ENCODE measurements at places on chromosomes 6 and 20.

DNA sequence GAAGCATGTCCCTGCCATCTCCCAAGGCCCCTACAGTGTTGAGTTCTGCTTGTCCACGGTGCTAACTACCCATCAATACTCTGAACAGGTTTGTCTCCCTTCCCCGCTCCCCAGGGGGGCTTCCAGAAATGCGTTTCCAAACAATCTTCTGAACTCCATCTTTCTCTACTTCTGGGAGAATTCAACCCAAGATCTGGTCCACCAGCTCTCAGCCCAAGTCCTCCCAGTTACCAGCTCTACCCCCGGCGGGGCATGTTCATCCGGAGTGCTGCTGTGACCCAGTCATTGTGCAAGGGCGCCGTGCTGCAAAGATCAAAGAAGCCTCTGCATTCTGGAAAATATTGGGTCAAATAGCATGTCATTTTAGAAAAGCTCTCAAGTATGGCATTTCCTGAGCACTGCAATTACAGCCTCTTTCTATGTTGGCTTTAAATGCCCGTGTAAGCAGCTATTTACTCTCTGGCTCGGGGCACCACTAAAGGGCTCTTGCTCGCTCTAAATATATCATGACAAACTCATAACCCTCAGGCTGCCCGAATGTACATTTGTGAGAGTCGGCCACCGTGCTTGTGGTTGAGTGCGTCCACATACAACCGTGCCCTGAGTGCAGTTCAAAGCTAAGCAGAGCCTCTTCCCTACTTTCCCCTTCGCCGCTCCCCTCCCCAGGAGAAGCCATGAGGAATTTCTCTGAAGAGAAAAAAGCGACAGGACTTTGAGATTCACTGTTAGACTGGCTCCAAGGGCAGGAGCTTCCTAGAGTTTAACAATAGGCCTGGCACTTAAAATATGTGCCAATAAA, 71.6 kb downstream of the BANF2 start:
- DNase-seq: no peak

DNA sequence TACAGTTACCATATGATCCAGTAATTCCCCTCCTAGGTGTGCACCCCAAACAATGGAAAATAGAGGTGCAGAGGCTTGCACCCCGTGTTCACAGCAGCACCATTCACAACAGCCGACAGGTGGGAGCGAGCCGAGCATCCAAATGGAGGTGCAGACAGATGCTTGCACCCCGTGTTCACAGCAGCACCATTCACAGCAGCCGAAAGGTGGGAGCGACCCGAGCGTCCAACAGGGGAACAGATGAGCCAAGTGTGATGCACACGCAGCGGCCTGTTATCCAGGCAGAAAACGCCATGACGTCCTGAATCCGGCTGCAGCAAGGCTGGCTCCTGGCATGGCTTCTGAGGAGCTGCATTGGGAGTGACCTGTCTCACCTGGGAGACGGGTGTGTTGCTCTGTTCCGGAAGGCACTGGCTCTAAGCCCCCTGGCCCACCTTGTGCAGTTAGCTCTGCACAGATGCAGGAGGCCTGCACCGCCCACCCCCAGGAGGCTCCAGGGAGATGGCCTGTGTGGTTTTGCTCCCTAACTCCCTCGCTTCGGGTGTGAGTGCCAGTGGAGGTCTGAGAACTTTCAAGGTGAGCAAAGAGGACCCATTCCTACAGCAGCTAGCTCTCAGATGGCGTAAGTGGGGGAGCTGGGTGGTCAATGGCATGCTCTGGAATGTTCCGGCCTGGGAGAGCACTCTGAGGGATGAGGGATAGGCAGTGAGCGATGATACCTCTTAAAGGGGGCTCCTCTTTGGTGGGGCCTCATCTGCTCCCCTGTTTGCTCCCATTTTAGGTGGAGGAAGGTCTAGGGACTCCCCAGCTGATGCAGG, 47.8 kb upstream of the FRMD1 start:
- no peak for DNase-seq

- DNase-seq: no peak
These were observed 9.1 kb upstream of the ZNFX1 start for GRCh38 chr20:49286689-49287551.

DNA sequence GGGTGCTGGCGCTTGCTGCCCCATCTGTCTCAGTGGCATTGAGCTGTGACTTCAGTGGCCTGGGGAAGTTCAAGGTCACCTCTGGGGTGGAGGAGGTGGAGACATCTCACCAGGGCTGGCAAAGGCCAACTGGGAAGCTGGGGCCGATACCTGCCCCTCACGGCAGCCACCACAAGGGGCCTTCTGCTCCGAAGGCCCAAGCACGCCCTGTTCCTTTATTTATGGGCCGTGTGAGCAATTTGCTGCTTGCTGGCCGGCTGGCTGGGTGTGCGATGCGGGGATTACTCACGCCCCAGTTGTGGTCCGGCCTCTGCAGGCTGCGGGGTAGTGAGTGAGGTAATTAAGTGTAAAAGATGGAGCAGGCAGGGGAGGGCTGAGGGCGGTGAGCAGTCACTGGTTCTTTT, 13.2 kb upstream of the SCRT2 start:
- DNase-seq: no peak

GRCh38 chr6:104710543-104711335, 149.0 kb downstream of the HACE1 start:
- DNase-seq: no peak

- no peak for DNase-seq
These were observed 106.6 kb upstream of the SNX9 start for GRCh38 chr6:157716251-157716995.

- no peak for DNase-seq
These were observed 129.9 kb downstream of the MRPL14 start for GRCh38 chr6:43997345-43997677.

- DNase-seq: no peak
These were observed 207.8 kb downstream of the TPBG start for GRCh38 chr6:82571455-82571854.

DNA sequence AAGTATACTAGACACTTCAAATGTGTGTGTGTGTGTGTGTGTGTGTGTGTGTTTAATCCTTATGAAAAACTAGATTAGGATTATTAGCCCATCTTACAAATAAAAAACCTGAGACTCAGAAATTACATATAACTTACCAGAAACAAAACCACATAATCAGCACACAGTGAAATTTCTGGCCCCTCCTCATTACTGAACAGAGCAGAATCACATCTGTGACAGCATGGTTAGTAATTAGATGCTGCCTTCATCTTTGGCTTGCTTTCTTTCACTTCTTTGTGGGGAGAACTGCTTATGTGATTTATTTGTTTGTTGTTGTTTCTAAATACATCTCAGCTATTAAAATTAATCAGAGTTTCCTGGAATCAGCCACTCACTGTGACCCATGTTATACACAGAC, 267.1 kb downstream of the TENT5A start:
- DNase-seq: no peak

DNA sequence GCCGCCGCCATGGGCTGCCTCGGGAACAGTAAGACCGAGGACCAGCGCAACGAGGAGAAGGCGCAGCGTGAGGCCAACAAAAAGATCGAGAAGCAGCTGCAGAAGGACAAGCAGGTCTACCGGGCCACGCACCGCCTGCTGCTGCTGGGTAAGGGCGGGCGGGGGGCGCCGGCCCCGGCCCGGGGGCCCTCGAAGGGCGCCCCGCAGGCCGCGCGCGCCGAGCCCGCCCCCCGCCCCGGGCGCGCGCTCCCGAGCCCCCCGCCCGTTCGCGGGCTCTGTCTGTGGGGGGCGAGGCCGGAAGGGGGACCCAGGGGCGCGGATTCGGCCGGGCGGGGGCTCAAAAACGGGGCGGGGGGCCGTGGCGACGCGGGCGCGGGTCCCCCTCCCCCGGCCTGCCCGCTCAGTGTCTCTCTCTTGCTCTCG, 39.2 kb downstream of the GNAS start:
- no peak for DNase-seq

DNA sequence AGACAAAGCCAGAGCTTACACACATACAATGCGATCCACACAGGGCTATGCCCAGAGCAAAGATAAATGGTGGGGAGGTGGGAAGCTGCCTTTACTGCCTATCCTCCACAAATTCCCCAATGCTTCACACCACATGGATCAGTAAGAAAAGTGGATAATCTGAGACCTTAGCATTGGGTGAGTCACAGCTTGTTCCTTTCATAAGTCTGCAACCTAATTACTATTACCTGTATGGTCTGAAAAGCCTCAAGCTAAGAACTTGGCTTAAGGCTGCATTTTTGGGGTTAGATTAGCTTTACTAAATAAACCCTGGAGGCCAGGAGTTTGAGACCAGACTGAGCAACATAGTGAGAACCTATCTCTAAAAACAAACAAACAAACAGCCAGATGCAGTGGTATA, 66.0 kb upstream of the BTBD3 start:
- DNase-seq: no peak

- DNase-seq: no peak
These were observed 82.4 kb downstream of the DHX35 start for GRCh38 chr20:39044501-39044900.

GRCh38 chr6:130995783-130996447, 67.1 kb downstream of the EPB41L2 start:
- no peak for DNase-seq

DNA sequence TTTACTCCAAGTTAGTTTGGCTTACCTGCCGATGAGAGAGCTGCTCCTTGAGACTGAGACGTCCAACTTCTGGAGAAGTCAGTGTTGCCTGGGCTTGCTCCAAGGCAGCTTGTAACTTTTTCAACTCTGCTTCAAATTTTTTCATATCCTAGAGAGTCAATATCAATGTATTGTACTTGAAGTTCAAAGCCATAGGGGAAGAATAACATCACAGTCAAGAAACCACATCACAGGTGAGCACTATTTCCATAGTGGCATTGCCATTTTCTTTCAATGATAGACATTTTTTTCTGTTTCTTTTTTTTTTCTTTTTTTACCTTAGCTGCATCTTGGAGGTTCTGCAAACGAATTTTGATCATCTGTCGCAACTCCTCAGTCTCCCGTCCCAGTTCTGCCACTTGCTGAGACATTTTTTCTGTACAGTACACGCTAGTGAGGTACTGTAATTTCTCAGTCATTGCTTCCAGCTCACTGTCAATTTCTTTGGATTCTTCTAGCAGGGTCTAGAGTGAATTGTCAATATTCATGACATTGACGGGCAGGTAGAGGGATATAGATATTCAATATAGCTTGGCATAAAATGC, 326.7 kb downstream of the SYNE1 start:
- DNase-seq: no peak

GRCh38 chr6:167226383-167226685, 64.8 kb upstream of the UNC93A start:
- DNase-seq: no peak

DNA sequence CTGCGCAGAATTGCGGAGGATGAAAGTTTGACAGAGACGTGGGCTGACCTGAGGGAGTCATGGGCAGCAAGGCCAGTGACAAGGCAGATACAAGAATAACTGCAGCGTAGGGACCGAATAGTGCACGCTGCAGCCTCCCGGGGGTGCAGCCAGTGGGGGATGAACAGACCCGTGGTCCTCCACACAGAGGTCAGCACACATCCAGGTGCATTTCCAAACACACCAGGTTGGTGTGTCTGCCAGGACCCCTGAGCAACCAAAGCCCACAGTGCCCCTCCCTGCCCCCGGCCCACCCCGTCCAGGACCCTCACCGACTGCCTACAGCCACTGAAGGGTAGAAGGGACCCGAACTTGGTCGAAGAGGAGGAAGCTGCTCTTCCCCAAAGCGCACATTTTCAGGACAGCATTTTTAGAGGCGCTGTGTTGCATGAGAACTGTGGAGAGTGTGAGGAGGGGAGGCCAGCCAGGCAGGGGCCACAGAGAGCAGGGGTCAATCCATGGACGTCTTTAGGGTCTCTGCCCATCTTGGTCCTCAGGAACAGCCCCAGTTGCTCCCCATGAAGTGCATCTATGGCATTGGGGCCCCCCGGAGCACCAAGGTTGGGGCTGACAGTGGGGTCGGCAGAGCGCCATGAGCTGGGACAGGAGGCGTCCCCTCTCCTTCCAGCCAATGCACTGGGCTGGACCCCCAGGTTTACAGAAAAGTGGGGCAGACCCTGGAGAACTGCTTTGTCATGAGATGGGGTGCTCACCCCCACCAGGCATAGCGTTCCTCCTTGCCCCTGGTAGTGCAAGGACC, 157.8 kb upstream of the AFDN start:
- no peak for DNase-seq

DNA sequence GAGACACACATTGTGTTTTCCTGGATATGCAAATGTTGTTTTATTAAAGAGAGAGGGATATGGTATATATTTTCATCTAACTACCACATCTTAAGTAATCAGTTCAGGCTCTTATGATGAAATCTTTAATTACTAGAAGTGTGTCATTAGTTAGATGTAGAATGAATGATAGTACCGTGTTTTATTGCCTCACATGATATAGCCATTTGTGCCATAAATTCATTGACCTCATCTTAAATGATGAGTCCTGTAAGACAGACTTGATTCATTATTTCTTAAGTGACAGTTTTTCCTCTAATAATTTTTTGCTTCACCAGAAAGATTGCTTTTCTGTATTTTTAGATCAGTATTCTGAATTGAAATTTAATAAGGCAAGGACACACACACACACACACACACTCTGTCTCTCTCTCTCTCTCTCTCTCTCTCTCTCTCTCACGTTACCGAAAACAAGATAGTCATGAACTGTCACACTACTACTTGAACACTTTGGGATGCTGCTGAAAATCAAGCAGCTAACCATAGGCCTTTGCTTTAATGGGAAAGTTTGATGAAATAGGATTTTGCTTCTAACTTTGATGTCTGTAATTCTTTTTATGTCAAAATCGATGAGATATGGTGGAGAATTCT, 140.5 kb downstream of the SOBP start:
- no peak for DNase-seq

GRCh38 chr20:21008951-21009350, 97.2 kb downstream of the LINC00237 start:
- DNase-seq: no peak

DNA sequence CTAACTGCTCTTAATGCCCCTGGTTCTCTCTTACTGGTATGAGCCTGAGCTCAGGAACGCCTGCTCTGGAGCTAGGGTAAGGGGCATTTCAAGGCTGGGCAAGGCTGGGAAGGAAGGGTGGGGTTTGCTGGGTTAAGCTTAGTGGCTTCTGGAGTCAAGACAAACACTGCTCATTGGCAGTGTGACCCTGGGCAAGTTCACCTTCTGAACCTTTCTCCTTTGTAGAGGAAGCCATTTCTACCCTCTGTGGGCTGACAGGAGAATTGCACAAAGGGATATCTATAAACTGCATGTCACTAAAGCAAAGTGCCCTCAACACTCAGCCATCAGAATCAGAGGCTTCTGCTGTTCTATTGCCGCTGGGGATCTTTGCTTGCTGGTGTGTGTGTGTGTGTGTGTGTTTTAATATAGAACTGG, 20.3 kb upstream of the LRRN4 start:
- peak; percentile 57 for DNase-seq

DNA sequence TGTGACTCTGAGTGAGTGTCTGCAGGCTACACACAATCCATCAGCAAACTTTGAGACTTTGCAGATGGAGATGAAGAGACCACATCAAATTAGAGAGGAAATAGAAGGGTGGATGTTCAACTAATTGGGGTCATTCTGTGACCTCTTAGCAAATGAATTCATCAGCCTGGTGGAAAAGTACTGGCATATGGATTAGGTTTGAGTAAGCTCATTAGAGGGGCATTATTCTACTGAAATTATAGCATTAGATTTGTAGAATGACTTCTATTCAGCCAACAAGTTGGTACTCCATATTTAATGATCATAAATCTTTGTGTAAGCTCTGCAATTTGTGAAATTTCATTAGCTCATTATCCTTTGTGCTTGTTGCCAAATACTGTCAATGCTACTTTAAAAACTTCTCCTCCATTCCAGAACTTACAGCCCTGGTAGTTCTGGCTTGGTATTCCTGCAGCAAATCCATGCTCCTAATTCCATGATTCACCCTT, 63.8 kb downstream of the ADTRP start:
- DNase-seq: no peak

Measured in AML-193 (cell line).